Progenitor cell of endocrine pancreas (in vitro differentiated cells): ENCODE measurements at places on chromosomes 16 and 17.

DNA sequence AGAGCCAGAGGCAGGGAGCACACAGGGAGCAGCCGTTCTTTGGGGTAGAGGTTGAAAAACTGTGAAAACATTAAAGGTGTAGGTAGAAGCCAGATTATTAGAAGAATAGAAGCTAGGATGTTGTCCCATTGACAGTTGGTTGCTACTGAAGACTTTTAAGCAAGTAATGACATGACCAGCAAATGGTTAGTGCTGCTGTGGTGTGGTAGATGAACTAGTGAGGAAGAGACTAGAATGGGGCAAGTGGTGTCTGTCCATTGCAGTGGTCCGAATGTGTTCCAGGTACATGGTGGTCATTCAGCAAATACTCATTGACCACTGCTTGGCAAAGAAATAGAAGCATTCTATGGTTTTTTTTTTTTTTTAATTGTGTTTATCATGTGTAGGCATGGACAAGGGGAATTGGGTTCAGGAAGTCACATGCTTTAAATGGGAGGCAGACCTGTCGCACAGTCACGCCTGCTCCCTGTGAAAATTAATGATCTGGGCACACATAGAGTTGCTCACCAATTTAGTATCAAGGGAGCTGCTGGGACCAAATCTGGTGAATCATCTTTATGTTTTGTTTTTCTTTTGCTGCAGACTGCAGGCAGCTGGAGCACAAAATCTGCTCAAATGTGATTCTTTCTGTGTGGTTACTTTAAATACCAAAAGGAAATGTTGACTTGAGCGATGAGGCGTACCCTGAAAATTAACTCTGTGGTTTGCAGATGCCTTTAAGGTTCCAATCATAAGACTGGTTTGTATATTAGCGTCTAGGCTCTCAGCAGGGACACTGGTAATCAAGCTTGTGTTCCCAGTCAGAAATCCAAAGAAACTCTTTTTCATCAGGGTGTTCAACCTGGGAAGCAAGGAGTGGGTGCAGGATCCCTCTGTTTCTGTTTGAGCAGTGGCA is 30.7 kb downstream of the YPEL2 start:
- no peak for DNase-seq

- no peak for DNase-seq
Observed at GRCh38 chr17:57490111-57490845, 234.0 kb downstream of the MSI2 start.

GRCh38 chr16:47565454-47565853 is 104.3 kb downstream of the PHKB start:
- DNase-seq, result no peak

GRCh38 chr17:17560167-17560566 is 31.3 kb downstream of the PEMT start:
- no peak for DNase-seq

- DNase-seq, result no peak
Observed at GRCh38 chr17:61997664-61998063, 67.4 kb downstream of the MED13 start.
